ENCODE measurements at places on chromosomes 11 and 22.

GRCh38 chr11:97107604-97108003 is 717.8 kb downstream of the JRKL start:
- no peak for DNase-seq

DNA sequence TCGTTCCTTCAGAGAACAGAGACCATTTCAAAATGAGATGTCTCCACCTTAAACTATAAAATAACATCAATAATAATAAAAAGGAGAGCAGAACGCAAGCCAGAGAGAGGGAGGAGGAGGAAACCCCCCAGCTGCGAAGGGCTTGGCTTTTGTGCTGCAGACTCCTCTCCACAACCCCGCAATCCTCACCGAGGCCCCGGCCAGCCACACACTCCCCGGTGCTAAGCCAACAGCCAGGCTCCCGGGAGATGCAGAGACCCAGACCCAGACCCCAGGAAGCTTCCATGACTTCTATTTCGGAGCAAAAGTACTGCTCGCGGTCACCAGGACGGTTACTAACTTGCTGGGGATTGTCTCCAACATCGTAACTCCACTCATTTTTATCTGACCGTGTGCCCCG is 10.6 kb downstream of the PHF21B start:
- no peak for DNase-seq

DNA sequence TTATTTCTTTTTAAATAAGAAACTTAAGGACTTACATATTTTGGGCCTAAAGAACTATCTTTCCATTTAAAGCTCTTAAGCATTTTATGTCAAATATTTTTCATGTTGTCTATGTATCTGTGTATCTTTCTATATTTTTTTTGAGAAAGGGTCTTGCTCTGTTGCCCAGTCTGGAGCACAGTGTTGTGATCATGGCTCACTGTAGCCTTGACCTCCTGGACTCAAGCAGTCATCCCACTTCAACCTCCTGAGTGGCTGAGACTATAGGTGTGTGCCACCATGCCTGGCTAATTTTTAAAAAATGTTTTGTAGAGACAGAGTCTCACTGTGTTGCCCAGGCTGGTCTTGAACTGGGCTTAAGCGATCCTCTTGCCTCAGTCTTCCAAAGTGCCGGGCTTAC is 8.0 kb downstream of the STT3A start:
- no peak for DNase-seq

DNA sequence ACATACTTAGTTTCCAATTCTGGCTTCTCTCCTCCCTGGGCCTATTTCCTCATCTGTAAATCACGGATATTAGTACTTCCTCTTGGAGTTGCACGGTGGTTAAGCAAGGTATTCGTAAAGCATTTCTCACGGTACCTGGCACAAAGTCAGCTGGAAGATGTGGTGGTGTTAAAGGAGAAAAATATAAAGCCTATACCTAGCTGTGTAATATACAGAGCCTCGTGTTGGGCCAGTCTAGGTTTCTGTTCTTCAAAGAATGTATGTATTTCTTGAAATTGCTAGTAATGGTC is 47.2 kb downstream of the DBX1 start:
- no peak for DNase-seq

DNA sequence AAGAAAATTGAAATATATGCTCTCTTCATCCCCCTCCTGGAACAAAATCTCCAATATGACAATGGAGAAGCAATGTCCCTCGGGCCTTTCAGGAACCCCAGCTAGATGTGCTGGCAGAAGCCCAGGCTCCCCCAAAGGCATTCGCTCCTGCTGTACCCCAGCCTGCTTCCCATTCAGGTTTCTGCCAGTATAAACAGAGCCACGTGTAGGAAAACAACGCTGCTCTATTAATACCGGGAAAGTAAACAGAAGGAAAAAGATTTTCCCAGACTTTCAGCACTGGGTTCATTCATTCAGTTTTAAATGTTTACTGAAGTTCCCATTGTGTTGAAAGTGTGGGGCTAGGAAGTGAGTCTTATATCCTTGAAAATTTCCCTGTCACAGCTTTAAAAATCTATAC is 147.1 kb downstream of the CADM1 start:
- no peak for DNase-seq

GRCh38 chr11:79963856-79964645 is 523.2 kb upstream of the TENM4 start:
- DNase-seq: no peak

- DNase-seq: no peak
These were observed 166.0 kb downstream of the METTL15 start for GRCh38 chr11:28274216-28274615.

GRCh38 chr11:40207416-40207815 is 1252.0 kb downstream of the LRRC4C start:
- no peak for DNase-seq

DNA sequence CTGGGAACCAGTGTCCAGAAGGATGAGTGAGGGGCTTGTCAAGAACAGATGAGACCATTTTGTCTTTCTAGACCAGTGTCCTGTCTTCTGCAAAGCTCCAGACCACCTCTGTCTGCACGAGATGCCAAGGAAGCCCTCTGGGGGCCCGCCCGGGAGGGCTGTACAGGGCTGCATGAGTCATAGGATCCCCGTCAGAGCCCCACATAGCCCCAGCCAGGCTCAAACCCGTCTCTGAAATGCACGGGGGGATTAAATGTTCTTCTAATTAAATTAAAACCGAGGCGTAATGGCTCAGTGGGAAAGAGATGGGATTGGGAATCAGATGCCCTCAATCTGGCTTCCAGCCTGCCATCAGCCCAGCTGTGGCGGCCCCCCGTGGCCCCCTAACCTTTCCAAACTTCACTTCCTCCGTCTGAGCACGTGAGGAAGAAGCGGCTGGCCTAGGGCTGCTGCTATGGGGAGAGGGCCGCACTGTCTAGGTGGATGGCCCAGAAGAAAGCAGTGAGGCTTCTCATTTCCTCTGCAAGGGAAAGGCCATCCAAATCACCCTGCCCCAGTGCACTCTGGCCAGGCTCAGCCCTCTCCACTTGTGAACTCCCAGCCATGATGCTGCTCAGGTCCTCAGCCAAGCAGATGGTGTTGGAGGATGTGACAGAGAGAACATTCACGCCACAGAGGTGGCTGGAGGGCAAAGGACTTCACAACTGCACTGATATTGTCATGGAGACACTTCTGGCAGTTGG is 32.8 kb downstream of the KCNQ1OT1 start:
- DNase-seq: no peak

DNA sequence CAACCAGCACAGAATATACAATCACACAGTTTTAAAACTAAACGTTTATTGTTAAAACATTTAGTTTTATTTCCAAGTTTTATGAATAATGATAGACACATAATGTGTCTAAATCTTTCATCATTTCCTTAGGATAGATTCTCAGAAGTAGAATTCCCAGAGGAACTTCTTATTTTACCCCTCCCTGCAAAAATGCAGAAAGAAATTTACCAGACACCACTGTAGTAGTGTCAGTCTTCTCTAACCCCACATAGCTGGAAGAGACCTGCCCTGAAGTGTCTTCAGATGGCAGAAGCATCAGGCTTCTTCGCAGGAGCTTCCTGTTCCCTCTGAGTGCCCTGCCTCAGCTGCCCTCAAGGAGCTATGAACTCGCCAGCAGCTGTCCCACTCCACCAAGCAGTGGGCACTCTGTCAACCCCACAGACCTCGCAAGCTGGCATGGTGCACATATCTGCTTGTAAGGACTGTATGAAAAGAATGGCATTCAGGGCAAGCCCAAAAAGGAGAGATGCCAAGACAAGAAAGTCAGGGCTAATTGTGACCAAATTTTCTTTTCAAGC is 28.5 kb upstream of the PAK1 start:
- no peak for DNase-seq

- peak; percentile 87 for DNase-seq
These were observed 54.4 kb downstream of the TRAF6 start for GRCh38 chr11:36455658-36456111.

DNA sequence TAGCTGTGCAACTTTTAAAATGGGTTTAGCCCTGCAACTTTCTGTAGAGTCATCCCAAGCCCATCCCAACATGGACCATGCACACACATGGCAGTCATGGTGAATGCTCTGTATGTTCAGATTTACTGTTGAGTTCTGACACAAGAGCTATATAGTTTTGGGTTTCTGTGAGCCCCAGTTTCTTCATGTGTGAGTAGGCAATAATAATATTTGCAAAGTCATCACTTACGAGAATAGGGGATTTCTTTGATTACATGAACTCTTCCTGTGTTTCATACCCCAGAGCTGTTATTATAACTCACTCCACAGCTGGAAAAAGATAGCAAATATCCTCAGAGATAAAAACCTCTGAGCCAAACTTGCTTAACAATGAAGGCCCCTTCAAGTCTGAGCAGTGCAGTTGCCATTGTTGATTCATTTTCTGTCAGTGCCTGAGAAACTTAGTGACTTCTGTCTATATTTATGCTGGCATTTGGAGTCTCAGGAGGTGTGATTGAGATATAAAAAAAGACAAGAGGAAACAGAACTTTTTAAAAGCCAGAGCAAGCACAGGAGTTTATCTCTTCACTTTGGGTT is 767.9 kb upstream of the API5 start:
- no peak for DNase-seq

- DNase-seq: no peak
These were observed 11.3 kb upstream of the CXCR5 start for GRCh38 chr11:118872403-118872821.

DNA sequence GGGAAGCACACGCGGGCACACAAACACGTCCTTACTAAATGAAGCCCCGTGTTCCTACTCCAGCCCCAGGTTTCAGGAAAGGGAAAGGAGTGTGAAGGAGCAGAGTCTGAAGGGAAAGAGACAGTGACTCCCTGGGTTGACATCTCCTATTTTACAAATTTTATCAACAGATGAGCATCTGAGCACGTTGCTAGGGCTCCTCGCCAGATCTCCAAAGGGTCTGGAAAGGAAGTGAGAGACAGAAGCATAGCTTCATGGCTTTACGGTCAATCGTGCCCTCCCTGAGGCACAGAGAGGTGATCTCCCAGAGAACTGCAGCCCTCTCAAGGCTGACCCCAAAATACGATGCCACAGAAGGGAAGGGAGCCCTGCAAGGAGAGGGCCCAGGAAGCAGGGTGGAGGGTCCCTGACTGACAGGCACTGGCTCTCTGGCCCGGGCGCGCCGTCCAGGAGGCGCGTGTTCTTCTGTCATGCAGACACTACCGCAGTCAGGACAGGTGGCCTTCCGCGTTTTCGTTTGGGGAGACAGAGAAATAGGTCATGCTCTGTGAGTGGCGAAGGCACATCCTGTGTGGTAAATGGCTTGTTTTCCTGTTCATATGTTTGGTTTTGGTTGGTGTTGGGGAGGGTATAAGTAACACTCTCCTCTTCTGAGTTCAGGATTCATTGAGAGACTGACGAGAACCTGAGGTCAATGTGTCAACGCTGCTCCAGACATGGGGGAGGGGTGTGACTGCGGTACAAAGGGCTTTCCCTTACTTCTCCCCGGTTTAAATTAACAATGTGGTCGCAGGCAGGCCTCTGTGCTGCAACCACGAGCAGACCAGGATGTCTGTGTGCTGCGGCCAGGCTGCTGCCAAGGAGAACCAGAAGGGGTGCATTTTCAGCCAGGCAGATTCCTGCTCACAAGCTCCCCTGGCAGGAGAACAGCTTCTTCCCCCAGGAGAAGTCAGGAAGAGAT is 813.3 kb downstream of the OPCML start:
- DNase-seq: no peak

GRCh38 chr22:38833061-38833460 is 10.8 kb downstream of the NPTXR start:
- no peak for DNase-seq

- no peak for DNase-seq
These were observed 1220.2 kb downstream of the JRKL start for GRCh38 chr11:97610000-97610399.

- no peak for DNase-seq
These were observed 388.4 kb downstream of the SHANK2 start for GRCh38 chr11:70863993-70864392.

DNA sequence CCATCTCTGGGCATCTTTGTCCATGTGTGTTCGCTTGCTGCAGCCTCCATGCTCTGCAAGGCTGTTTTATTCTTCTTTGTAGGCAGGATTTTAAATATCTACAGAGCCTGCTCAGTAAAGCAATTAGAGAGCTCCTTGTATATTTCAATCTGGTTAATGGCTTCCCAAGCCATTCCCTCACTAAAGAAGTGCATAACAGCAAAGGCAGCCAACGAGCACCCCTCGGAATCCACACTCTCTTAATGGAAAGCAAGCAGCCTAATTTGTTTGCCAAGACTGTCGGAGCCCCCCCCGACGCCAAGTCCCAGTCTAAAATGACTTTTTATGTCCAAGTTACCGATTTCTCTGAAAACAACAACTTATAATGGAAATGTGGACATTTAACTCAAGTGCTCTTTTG is 123.6 kb downstream of the ARL14EP start:
- no peak for DNase-seq

DNA sequence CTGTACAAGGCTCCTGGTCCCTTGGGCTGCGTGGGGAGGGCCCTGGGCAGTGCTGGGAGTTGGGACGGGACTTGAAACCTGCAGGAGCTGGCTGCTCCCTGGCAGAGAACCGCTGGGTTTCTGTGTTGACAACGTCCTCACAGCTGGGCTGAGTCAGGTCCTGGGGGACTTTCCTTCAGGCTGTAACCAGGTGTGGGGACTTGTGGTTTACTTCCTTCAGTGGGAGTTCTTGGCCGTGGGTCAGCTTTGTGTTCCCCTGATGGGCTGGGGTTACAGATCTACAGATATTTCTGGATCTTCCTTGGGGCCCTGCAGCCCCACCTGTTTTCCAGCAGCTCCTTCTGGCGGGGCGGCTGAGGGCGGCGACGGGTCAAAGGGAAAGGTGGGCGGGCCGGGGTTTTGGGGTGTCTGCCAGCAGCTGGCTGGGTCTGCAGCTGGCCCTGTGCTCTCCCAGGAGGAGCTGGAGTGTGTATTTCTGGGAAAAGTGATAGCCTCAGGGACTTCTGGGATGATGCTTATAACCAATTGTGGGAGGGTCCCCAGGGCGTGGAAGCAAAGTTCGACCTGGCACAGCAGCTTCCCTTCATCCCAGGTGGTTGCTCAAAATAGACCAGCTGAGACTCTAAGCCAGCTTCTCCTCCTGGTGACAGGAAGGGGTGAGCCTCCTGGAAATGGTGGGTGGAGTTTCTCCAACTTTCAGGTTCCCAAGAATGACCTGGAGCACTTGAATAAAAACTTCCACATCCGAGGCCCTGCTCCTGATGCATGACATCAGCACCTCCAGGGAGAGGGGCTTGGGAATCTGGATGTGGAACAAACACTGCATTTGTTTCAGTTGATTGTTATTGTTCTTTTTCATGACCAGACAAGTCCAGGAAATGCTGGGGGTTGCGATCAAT is 19.1 kb downstream of the ST14 start:
- DNase-seq: no peak

GRCh38 chr11:19861171-19861570 is 148.5 kb downstream of the NAV2 start:
- no peak for DNase-seq
